Foreskin fibroblast (primary cell): ENCODE measurements at places on chromosomes 13 and 19.

DNA sequence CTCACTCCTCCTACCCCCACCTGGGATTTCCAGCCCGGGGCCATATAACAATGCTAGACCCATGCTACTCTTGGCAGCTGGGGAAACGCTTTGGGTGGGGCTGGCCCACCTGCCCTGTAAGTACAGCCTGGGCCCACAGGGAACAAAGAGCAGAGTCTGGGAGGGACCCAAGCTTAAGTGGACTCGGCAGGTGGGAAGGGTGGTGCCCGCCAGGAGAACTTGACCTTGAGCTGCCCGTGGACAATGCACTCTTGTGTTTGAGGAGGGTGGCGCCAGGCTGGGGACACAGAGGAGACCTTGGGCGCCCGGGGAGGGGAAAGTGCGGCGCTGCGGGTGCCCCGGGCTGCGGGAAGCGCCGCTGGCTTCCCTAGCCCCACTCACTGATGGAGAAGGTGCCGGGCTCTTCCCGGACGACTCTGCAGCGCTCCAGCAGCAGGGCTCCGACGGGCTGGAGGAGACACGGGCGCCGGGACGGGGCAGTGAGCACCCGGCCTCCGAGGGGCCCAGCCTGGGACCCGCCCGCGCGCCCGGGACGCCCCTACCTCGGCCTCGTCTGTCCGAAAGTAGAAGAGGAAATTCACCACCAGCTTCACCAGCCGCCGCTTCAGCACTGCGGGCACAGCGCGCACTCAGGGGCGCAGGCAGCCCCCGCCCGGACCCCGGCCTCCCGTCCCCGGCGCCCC, 607 bp downstream of the PLEKHJ1 start:
- no peak for DNase-seq

GRCh38 chr13:29513981-29514719, 81.3 kb downstream of the SLC7A1 start:
- DNase-seq = peak; percentile 84

- DNase-seq = no peak
Observed at GRCh38 chr13:91595677-91596076, 197.3 kb downstream of the GPC5 start.

DNA sequence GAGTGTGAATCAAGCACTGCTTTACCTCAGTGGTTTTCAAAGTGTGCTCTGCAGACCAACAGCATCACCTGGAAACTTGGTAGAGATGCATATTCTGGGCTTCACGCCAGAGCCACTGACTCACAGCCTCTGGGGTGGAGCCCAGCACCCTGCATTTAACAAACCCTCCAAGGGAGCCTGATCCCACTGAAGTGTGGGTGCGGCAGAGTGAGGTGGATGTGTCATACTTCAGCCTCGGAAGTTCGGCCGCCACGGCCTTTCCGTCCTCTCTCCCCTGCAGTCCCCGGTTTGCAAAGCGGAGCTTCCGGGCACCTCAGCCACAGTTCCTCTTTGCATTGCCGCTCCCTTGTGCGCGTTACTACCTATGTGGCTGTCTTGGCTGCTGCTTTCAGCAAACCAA, 33.3 kb upstream of the MICU2 start:
- peak; percentile 15 for DNase-seq

GRCh38 chr13:83423861-83424260, 458.4 kb downstream of the SLITRK1 start:
- no peak for DNase-seq

GRCh38 chr19:44282846-44283245, 22.0 kb downstream of the ZNF235 start:
- DNase-seq = peak; percentile 21

GRCh38 chr19:16328824-16329482, 4.3 kb downstream of the KLF2 start:
- peak; percentile 30 for DNase-seq

GRCh38 chr13:23797276-23797903, 91.8 kb downstream of the MIPEP start:
- no peak for DNase-seq

DNA sequence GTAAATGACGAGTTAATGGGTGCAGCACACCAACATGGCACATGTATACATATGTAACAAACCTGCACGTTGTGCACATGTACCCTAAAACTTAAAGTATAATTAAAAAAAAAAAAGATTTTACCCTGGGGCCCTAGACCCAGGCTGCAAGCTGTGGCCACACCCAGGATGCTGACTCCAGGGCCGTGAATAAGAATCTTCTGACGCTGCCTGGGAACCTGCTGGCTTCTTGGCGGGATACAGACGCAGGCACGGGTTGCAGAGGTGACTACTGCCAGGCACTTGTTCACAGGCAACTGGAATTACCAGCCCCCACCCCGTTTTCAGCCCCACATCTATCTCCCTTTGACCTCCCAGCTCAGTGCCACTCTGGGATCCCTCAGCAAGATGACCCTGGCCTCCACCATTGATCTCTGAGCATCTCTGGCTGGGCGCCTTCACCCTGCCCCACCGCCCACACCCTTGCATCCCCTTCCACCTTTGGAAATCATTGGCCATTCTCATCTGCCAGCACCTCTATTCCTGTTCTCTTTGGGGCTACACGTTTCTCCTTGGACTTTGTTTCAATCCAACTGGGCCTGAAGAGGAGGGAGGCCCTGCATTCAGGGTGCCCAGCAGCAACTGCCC, 21.1 kb upstream of the CFAP97D2 start:
- DNase-seq = no peak

DNA sequence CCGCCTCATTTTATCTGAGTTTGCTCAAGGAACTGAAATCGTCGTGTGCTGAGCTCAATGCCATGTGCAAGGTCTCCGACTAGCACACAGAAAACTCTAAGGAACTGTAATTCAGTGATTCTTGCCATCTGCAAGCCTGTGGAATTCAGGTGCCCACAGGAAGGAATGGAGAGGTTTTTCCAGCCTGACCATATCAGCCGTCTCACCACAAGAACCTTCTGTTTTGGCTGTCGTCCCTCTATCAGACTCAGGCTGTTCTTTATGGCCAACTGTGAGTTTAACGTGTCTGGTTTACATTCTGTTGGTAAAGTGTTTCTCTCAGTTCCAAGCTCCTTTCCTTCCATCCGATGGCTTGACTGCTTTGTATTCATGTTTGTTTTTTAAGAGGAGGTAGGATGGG, 293.5 kb downstream of the SPRY2 start:
- no peak for DNase-seq

- peak; percentile 63 for DNase-seq
Observed at GRCh38 chr13:79483086-79483706, 2.2 kb downstream of the NDFIP2 start.

DNA sequence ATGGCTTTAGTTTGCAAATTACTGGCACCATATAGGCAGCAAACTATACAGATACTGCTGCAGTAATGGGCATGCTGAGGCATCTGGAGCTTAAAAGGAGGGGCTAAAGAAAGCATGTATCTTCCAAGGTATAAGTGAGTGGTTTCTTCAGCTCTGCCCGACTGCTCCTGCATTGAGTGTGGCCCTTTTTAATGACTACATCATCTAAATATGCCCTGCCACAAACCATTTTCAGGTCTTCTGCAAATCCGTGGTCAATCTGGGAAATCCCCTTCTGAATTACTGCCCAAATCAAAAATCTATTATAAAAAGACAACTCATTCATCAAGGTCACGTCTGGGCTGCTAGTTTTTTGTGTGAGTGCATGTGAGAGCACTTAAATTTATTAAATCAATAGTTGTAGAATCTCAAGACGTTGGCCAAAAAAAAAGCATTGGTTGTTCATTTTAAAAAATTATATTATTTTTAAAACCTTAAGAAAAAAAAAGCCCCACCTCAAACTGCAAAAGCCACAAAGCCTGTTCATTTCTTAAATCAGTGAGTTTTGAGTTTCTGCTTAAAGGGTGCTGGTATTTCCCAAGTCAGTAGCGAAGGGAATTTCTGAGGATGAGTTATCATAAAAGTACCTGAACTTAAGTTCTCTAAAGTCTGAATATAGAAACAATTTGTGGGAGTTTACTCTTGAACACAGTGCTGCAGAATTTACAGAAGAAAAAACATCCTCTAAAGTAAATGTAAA, 16.3 kb downstream of the LCP1 start:
- no peak for DNase-seq

DNA sequence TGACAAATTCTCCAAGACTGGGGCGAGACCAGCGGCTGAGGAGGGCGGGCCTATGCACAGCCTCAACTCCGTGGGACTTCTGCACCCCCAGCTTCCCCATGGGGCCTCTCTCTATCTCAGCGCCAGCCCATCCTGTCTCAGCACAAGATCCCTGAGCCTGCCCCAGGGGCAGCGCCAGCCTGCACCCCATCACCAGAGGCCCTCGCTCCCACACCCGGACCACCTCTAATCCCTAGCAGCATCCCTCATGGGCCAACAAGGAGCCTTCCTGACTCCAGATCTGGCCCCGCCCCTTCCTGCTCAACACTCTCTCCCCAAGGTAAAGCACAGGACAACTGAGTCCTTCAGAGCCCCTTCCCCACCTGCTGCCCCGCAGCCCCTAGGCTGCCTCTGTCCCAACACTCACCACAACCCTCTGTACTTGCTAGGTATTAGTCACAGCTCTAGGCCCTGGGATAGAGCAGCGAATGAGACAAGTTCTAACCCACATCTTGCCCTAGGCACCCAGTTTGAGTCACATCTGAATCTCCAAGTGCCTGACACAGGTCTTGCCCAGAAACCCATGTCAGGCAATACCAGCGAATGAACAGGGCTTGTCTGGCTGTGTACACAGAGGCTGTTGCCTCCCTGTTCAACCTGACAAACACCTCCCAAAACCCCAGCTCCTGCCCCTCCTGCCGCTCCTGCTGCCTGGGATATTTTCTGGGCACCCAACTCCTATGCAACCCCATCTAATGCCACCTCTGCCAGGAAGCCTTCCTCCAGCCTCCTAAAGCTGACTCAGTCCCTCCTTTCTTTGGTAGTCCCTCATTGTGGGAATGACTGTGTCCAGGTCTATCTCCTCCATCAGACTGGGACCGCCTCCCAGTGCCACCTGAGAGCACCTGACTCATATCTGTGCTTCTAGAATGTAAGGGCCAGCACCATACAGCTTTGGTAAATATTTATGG, 18.6 kb downstream of the GRIK5 start:
- no peak for DNase-seq

- DNase-seq = no peak
Observed at GRCh38 chr19:33720691-33721682, 75.7 kb upstream of the KCTD15 start.
